Bronchus fibroblast of lung (primary cell): ENCODE measurements at places on chromosomes 16 and 17. TPM values are rescaled to one million over a fixed set of nuclear protein-coding genes. Genes with fewer than 3 reads are reported as not detected.

Gene MYH13
- under 0.01 TPM in 1 of 2 replicates, not detected in the other for total RNA-seq

Gene C17orf78
- not detected in 2 replicates for total RNA-seq

Gene AOC2
- 0.34 and 0.74 TPM in 2 replicates for total RNA-seq

Gene ADGRG1
- total RNA-seq = 1.8 TPM in 2 replicates

Gene HAPSTR1
- 27.1 and 28.2 TPM in 2 replicates for total RNA-seq

Gene TIGD7
- total RNA-seq = 2.5 and 2.7 TPM in 2 replicates
